Stromal cell of bone marrow (primary cell): ENCODE measurements at places on chromosomes 7 and 10.

DNA sequence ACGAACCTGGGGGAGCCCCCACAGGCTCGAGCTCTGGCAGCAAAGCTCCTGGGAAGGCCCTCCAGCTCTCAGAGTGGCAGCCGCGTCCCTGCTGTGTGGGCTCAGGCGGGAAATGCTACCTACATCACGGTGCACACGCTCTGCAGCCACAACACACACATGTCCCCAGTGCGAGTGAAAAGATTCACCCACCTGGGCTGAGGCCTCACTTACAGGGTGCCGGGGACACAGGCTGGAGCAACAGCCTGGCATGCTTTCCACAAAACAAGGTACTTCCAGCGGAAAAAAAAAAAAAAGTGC, 410.4 kb upstream of the FOXK1 start:
- no peak for DNase-seq

- DNase-seq = no peak
Observed at GRCh38 chr7:25831062-25831691, 320.8 kb upstream of the NFE2L3 start.

DNA sequence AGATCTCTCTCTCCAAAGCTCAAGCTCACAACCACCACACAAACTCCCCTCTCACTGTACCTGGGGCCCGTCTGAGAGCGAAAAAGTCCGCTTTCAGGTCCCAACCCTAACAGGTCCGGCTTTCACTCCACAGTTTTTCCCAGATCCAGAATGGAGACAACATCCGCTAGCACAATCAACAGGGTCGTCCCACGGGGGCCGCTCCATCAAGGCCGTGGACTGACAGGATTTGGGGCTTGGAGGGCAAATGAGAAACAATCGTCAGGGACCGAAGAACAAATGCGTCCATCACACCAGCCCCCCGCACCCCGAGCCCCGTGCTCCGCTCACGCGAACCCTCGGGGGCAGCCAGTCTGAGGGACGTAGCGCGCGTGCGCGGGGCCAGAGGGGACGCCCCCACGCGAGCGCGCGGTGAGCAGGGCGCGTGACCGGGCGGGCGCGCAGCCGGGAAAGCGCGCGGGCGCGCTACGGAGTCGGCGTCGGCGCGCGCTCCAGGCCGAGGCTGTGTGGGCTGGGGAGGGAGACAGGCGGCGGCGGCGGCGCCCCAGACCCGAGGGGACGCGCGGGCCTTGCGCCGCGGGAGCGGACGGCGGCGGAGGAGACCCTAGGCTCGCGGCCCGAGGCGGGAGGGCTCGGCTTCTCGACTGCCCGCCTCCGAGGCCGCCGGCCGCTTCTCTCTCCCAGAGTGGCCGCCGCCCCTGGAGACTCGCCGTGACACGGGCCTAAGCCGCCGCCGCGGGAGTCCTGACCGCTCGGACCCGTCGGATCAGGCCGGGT, at the start of gene SLK:
Gene SLK, plus strand, starts transcription at position 470 of the 777 bp plus-strand sequence. CDS start 606 bp downstream, outside the sequence.
- peak; percentile 76 for DNase-seq

DNA sequence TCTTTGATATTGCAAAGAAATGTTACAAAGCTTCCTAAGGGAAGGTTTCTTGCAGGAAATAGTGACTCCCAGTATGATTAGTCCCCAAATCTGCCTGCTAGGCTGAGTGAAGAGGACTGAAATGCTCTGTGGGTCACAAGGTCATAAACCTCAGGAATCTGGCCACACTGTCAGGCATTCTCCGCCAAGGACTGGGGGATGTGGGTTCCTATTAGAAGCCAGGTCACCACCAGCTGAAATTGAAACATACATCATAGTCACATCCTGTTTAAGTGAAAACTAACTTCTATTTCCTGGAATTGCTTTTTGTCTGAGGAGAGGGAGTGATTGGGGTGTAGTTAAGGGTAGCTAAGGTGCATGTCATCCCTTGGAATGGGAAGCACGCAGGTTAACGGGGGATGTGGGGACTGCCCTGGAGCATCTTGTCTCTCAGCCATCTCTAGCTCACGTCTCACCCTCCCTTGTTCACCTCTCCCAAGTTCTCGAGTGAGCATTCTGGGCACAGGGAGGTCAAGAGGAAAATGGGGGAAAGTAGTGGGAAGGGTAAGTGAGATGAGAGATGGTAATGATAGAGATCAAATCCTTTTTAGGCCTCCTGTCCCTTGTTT, 12.0 kb upstream of the GSAP start:
- peak; percentile 34 for DNase-seq

DNA sequence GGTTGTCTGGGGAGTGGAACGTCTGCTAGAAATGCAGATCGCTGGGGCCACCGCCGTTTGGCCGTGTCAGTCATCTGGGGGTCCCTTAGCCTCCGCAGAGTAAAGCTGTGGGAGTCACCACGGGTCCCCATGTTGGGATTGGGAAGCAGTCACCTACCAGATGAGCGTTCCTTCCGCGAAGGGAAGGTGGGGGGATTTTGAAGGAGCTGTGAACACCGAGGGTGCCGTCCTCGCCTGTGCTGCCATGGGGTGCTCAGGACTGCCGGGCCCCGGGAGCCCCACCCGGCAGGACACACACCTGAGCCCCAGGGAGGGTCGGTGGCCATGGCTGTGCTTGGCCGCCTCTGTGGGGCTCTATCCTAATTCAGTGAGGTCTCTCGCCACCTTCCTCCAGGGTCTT, 46.2 kb upstream of the AP5Z1 start:
- DNase-seq = no peak

DNA sequence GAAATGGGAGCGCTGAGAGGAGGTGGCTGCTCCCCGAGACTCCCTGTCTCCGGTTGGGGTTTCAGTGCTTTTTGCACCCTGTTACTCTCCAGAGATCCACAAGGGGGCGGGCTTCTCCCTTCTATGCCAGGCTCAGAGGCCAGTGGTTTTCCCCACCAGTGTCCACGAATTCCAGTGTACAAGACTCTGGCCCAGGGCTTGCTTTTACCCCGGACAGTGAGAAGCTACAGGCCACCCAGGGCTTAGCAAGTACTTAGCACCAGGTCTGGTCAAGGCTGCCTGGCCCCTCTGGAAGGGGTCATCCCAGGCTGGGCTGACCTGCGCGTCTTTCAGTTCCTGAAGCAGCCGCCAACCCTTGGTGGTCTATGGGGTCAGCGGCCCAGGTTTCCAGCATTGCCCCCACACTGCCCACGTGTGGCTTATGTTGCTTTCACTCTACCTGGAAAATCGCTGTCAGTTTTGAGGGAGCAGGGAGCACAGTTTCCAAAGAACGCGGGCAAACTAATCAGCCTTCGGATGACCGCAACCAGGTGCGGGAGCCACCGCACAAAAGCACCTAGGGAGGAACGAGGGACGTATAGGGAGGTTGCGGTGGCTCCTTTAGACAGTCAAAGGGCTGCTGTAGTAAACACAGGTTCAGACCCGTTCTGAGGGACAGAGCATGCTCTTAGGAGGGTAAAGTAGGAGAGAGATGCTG, 6.8 kb downstream of the CYP26A1 start:
- no peak for DNase-seq

GRCh38 chr10:1179346-1180070, 123.3 kb downstream of the WDR37 start:
- DNase-seq = no peak

- DNase-seq = no peak
Observed at GRCh38 chr7:137003566-137003965, 135.1 kb downstream of the CHRM2 start.

DNA sequence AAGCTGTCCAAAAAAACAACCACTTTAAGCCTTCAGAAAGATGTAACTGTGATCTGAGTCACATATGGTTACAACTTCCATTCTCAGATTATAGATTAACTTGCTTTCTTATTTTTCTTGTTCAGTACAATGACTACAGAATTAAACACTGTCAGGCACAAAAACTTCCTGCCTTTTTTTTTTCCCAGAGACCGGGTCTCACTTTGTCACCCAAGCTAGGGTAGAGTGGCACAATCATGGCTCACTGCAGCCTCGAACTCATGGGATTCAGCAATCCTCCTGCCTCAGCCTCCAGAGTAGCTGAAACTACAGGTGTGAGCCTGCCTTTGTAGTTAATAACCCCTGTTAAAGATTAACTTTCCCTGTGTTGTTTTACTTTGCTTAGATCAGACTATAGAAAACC, 163.2 kb downstream of the AVL9 start:
- no peak for DNase-seq

- no peak for DNase-seq
Observed at GRCh38 chr10:129971381-129972144, 7.5 kb upstream of the EBF3 start.

DNA sequence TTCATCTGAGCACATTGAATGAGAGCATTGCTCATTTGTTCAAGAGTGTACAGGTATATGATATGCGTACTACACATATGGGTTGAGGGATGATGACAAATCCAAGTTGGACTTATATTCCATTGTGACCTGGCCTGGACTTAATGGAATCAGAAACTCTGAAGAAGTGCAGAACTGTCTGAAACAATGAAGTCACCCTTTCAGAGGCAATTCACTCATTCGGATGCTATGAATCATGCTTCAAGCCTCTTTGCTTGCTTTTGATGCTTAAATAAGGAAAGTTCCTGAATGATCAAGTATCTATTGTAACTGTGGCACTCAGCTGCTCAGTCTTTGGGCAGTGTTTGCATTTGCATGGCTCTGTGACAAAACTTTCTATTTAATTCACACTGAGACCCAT, 93.4 kb downstream of the ZNF365 start:
- DNase-seq = no peak

DNA sequence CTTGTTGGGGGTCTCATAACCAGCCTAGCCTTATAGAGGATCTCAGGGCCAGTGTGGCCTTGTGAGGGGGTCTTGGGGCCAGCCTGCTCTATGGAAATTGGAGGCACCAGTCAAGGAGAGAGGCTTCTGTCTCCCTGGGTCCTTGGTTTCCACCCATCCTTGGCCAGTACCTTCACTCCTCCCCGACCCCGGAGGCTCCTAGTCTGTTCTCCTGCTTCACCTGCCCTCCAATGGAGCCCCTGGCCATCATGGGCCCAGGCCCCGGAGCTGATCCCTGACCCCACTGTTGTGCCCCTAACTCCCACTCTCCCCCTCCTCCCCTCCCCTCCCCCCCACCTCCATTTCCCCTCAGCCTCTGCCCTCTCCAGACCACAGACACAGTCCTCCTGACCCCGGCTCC, 29.7 kb downstream of the RASGEF1A start:
- no peak for DNase-seq

- DNase-seq = peak; percentile 77
Observed at GRCh38 chr10:44193166-44193565, 191.7 kb downstream of the CXCL12 start.

- no peak for DNase-seq
Observed at GRCh38 chr7:142420554-142421362, 162.9 kb upstream of the PRSS58 start.

DNA sequence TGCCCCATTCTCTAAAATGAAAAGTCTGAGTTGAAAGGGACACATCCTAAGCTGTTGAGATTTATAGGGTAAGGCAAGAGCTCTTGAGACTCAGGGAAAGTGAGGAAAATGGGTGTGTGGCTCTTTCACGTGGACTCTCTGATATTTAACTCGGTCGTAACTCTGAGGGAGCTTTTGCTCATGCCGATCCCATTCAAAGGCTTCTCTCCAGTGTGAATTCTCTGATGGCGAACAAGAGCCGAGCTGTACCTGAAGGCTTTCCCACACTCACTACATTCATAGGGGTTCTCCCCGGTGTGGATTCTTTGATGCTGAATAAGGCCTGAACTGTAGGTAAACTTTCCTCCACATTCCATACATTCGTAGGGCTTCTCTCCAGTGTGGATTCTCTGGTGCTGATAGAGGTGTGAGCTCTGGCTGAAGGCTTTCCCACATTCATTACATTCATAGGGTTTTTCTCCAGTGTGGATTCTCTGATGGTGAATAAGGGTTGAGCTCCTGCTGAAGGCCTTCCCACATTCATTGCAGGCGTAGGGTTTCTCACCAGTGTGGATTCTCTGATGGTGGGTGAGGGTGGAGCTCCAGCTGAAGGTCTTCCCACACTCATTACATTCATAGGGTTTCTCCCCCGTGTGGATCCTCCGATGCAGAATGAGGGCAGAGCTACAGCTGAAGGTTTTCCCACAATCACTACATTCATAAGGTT, 10.4 kb downstream of the ZNF3 start:
- no peak for DNase-seq

DNA sequence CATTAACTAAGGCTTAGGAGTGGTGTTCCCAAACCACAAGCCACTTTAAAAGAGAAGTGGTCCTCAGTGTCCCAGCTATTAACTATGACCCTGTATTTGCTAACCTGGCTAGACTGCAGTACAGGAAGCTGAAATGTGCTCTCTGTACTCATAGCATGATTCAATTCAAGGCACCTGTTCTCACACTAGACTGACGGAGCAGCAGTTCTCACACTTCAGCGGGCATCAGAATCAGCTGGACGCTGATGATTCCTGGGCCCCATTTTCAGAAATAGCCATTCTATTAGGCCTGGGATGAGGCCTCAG, 24.5 kb upstream of the MSRB2 start:
- no peak for DNase-seq

DNA sequence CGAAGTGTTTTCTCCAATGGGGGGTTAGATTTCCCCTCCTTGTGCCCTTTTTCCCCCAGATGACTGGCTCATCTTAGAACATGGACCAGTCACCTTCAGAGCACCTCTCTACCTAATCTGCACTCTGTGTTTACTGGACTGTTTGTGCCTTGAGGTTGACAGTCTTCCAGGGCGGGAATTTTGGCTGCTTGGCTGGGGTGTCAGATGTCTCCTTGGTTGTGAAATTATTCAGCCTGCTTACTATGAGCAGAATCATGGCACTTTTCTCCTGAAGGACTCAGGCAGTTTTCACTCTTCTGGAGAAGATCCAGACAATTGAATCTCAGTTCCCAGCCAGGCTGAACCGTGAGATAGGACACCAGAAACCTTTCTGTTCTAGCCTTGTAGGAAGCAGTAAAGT, 60.3 kb upstream of the NFKB2 start:
- peak; percentile 21 for DNase-seq

GRCh38 chr7:132738254-132738653, 162.0 kb upstream of the PLXNA4 start:
- DNase-seq = peak; percentile 97

DNA sequence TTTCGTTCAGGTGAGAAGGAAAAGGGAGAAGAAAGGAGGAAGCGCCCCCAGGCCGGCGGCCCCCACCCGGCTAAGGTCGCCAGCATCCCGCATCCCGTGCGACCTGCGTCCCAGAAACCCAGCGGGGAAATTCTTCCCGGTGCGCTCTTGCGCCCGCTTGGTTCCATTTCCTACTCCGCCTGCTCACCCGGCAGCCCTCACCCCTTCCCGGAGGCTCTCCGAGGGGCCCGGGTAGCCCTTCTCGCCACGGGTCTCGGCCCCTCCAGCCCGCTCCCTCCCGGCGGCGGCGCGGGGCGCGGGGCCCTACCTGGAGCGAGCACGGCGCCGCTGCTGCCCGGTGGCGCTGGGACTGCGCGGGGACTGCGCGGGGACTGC, at the start of gene PRKCQ:
Gene PRKCQ, minus strand, starts transcription at position 373 of the 375 bp plus-strand sequence. CDS start 65,141 bp downstream, outside the sequence.
- DNase-seq = no peak
